Effector CD8-positive, alpha-beta T cell (primary cell): ENCODE measurements at places on chromosomes 7 and 10.

- no peak for DNase-seq
These were observed 121.2 kb downstream of the SLC25A13 start for GRCh38 chr7:96200740-96201139.

GRCh38 chr7:29327455-29327854 lies 132.9 kb downstream of the CHN2 start:
- no peak for DNase-seq

DNA sequence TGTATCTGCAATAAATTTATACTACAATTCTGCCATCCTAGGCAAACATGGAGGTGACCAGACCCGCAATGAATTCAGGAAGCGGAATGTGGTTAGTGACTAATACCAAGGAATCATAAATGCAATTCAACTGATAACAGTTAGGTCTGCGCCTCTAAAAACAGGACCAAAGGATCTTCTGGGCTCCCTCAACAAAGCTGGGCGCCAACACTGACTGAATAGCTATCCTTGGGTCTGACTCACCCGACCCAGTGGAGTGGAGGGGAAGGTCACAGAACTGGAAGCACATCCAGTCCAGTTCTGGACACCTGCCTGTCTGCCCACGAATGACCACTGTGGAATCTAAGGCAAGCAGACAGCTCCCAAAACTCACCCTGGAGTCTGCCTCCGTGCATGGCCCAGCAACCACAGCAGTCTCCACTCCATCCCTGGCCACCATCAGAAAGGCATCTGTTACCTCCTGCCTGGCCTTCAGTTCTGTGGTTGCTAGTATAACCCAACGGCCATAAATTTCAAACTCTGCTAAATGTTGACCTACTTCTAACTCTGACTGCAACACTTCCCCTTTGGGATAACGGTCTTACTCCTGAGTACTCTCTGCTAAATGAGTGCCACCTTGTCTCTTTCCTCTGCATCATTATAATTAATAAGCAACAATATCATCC lies 43.0 kb upstream of the DLX6 start:
- no peak for DNase-seq

DNA sequence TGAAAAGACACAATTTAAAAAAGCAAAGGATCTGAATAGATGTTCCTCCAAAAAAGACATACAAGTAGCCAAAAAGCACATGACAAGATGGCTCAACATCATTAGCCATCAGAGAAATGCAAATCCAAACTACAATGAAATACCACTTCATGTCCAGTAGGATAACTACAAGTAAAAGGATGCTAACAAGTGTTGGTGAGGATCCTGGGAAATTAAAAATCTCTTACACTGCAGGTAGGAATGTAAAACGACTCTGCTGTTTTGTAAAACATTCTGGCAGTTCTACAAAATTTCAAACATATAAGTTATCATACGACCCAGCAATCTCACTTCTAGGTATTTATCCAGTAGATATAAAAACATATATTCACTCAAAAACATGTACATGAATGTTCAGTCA lies 161.3 kb downstream of the SRPK2 start:
- no peak for DNase-seq

GRCh38 chr10:51079331-51079730 lies 5.0 kb downstream of the PRKG1 start:
- DNase-seq: no peak

GRCh38 chr7:33503014-33503413 lies 373.6 kb downstream of the BBS9 start:
- DNase-seq: no peak

DNA sequence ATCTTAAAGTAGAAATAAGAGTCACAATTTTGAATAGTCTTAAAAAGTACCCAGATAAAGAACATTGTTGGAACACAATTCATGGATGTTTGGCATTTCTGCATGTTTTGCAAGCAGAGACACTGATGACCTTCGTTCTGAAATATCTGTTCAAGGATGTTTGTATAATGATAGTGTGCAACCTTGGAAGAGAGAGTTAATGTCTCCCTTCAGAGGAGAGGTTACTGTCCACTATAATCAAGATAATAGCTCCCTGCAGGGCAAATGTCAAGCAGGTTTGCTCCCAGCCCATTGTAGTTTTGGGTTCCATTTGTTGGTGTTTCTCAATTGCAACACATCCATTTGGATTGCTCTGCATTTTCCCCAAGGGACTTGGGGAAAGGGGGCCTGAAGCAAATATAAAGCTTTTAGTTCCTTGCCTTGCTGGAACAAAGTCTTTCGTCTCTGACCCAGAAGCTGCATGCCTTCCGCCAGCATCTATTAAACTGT lies 45.2 kb downstream of the COL1A2 start:
- DNase-seq: no peak

- DNase-seq: no peak
These were observed 273.9 kb downstream of the TSPAN12 start for GRCh38 chr7:120583899-120584586.

DNA sequence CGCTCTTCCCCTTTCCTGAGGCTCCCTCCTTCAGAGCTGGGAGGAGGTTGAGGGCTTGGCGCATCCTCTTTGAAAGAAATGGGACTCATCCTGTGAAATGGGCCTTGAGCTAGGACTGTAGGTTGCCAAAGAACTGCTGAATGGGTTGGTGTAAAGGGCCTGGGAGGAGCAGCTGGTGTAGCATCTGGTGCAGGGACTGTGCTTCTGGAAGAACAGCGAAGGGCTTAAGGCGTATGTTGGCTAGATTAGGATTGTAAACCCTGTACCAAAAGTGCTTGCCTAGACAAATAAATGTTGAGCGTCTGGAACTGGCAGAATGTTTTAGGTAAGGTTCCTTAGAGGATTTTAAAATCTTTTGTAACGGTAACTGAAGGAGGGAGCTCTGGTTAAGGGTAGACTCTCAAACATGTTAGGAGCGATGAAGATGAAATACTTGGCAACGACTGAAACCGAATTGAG lies 563 bp downstream of the STAM start:
- no peak for DNase-seq

DNA sequence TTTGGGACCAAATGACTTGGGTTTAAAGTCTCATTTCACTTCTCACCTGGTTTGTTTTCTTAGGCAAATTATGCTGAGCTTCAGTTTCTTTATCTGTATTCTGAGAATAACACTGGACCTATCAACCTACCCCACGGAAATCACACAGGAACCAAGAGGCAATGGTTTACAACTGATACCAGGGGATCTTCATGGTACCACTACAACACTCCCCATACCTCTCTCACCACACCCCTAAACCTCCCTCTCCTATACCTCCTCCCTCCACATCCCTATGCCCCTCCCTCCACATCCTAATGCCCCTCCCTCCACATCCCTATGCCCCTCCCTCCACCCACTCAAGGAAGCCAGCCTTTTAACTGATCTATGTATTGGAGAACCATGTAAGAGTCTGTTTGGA lies 9.9 kb downstream of the FAM204A start:
- no peak for DNase-seq

DNA sequence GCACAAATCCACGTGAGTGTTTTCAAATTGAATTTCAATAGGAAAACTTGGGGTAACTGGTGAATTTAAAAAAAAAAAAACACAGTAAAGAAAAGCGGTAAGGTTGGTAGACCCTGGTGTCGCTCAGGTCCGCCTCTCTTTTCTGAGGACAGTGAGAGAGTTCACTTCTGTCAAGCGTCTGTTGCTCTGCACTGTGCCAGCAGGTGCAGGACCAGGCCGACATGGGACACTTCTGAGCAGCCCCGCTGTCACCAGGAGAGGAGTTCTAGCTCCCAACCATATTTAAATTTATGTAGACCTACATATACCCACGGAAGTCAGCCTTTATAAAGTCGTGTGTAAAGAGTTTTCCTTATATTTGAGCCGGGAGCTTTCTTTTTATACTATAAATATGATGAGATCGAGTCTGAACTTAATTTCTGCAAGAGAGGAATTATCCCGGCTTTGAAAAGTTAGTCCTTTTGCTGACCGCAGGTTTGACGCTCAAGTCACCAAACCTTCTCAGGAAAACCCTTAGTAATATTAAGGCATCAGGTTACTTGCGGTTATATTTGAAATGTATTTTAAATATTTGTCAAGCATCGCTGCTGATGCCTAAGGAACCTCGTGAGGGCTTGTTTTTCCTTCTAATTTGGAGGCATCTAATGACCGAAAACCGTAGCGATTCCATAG lies 531 bp downstream of the IKZF1 start:
- DNase-seq: no peak

GRCh38 chr7:123191132-123191531 lies 8.6 kb downstream of the SLC13A1 start:
- no peak for DNase-seq

GRCh38 chr7:112112822-112113255 lies 93.4 kb downstream of the DOCK4 start:
- DNase-seq: no peak

DNA sequence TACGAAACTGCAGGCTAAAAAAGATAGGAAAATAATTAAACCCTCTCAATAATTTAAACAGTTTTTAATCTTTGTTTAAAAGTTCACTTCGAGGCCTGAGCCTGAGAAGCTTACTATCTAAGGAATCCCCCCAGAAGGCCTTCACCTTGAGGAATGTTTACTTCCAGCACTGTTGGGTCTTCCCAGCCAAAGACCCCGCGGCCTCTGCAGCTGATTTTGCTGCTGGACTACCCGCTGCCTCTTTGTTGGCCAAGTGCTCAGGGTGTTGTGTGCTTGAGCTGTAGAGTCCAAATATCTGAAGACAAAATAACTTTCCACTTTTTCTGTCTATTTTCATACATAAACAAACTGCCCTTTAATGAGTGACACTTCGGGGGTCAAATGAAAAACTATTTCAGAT lies 292.7 kb downstream of the GLRX3 start:
- DNase-seq: no peak

DNA sequence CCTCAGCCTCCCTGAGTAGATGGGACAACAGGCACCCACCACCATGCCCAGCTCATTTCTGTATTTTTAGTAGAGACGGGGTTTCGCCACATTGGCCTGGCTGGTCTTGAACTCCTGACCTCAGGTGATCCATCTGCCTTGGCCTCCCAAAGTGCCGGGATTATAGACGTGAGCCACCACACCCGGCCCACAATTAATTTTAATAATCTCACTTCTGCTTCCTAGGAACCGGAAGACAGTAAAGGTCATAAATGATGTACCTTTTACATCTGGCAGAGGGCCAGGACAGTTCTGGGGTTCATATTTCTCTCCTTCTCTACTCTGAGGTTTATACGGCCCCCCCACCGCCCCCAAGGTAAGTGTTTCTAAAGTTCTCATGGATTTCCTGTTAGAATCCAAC lies 31.2 kb upstream of the AOAH start:
- DNase-seq: no peak

DNA sequence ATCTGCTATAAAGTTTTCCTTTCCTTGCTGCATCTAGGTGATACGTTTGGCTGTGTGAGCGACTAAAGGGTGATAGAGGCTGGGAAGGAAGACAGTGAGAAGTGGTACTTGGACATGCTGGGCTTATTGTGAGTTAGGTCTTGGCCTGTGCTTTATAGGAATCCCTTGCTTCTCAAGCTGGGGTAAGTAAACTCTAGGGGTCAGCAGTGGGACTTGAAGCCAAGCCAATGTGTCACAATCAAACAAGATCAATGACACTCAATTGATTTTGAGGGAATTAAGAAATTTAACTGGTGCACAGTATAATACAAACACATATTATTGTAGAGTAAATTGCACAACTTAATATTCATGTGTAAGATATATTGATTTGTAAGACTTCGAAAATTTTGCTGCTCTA lies 155.8 kb upstream of the AOAH start:
- no peak for DNase-seq

DNA sequence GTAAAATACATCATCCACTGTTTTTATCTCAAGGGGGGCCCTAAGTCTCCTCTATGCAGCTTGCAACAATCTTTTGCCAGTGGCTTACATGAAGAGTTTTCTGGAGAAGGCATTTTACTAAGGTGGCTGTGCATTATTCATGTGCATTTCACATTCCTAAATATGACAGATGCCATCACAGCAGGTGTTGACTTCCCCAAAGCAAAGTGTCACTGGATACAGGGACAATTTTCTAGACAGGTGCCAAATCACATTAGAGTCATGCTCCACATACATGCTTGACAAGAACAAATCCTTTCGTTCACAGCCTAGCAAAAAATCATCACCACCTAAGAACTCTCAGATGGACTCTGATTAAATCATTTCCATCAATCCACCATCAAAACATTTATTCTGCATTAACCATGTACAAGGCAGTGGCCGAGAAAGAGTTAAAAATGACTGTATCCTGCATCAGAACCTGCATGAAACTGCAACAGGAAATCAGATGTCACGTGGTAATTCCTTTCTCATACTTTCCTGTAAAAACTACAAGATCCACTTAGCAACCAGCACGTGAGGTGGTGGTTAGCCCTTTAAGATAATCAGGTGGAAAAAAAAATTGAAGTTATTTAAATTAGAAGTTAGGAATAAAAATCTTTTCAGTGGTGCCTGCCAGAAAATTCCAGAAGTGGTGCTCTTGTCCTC lies 88.2 kb upstream of the AFAP1L2 start:
- DNase-seq: no peak

GRCh38 chr7:66460921-66461361 lies 167.7 kb upstream of the KCTD7 start:
- DNase-seq: no peak

DNA sequence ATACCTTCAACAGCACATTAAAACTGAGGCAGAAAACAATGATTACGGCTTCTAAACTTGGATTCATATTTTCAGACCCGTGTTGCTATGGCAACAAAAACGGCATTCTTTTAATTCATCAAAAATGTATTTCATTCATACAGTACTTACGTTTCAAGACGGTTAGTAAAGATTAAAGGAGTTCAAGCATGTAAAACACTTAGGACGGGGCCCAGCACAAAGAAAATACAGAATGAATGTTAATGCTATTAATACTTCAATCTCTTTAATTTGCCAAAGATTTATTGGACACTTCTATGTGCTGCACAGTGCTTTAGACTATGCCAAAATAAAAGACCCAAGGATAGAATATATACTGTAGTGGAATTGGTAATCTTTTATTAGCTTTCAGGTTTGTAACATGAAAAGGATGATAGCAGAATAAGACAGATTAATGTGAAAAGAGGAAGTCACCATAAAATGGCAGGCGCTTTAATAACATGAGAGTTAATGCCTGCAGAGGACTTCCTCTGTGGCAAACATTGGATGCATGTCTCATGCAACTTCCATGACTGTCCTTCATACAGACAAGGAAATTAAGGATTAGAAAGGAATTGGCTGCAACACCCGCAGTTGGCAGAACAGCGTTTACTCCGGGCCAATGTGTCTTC lies 201.6 kb upstream of the KLF6 start:
- DNase-seq: no peak
